ENCODE measurements at places on chromosomes 11 and 22.
A peak's percentile ranks its signal among the peaks of the same experiment; 100 is the strongest.

- no peak for DNase-seq
These were observed 106.2 kb downstream of the IGLL1 start for GRCh38 chr22:23473901-23474300.

DNA sequence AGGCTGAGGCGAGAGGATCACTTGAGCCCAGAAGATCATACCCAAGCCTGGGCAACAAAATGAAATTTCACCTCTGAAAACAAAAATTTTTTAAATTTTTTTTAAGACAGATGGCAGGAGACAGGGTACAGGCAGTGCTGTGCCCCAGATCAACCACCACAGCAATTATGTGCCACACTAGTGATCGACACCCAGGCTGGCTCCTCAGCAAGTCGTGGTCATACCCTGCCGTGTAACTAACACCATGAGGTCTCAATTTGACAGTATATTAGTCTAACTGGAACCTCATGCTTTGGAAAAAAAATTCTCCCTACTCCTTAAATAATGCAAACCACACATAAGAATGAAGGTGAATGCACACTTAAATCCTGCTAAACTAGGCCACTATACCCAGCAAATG, 8.3 kb downstream of the SF3A1 start:
- no peak for DNase-seq

GRCh38 chr11:82105331-82105998, 628.2 kb downstream of the FAM181B start:
- DNase-seq, result no peak

DNA sequence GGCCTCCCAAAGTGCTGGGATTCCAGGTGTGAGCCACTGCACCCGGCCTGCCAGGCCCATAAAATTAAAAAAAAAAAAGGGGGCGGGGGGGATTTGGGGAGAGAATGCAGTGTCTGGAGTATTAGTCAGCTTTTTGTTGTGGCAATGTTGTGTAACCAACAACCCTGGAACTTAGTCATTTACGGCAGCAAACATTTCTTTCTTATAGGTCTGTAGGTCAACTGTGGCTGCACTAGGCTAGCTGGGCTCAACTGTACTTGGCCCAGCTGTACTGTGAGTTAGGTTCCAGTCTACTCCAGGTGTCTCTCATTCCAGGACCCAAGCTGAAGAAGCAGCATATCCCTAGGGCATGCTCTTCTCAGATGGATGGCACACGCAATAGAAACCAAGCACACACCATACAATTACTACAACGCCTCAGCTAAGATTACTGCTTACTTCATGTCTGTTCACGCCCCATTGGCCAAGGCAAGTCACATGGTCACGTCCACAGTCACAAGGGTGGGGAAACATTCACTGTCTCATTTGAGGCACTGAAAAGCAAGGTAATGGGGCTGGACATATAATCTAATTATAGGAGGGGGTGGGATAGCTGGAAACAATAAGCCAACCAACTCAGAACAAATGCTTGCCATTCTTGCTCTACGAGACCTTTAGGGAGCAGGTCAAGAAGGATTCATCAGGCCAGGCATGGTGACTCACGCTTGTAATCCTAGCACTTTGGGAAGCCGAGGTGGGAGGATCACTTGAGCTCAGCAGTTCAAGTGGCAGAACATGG, 10.4 kb upstream of the SPINDOC start:
- no peak for DNase-seq

DNA sequence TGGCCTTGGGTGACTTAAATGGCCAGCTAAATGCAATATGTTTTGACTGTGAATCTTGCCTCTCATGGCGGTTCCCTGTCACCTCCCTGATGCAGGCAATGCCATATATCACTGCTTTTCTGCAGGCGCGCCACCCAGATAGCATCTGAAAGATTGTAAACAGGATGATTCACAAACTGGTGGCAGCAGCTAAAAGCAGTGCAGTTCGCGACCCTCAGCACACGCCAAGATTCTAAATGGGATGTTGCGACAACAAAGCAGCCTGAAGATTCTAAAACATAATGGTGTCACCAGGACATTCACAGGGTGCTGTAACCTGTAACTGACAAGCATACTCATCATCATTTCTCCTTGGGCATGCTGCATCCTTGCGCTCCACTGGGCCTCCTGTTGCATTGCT, 440.4 kb upstream of the CADM1 start:
- no peak for DNase-seq

- no peak for DNase-seq
These were observed 251.3 kb downstream of the SBF2 start for GRCh38 chr11:10042699-10043098.

GRCh38 chr11:120330045-120330444, 4.9 kb downstream of the TLCD5 start:
- no peak for DNase-seq

GRCh38 chr11:131917634-131918384, 547.4 kb downstream of the NTM start:
- DNase-seq, result no peak

- DNase-seq, result no peak
These were observed 34.2 kb downstream of the MACROD1 start for GRCh38 chr11:64131683-64132190.

GRCh38 chr11:90805172-90805571, 582.3 kb upstream of the CHORDC1 start:
- DNase-seq, result no peak

GRCh38 chr11:108729227-108729871, 64.5 kb downstream of the DDX10 start:
- DNase-seq, result no peak

DNA sequence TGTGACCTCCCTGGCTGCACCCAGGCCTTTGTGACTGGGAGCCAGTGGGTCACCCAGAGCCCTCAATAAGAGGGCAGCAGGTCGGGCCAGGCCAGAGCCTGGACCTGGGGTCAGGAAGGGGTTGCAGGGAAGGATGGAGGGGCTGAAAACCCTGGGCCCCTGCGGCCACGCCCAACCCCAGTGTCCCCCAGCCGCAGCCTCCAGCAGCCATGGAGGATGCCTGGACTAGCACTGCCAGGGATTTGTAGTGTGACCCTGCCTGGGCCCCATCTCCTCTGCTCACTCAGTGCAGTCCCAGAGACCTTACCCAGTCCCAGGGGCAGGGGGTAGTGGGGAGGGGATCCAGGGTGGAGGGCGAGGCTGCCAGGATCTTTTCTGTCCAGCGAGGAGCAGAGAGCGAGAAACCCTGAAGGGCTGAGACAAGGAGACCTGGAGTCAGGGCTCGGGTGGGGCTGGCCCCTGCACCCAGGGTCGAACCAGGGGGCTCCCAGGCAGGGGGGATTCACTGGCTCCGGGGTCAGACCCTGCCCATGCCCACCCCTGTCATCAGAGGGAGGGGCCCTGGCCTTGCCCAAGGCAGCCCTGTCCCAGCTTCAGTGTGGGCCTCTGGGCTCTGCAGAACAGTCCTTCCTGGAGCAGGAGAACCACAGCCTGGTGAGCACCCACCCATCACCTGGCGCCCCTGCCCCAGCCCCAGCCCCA, 187.5 kb downstream of the IGLL1 start:
- DNase-seq, result no peak

- no peak for DNase-seq
These were observed 26.6 kb upstream of the CASP4 start for GRCh38 chr11:104995001-104995408.

DNA sequence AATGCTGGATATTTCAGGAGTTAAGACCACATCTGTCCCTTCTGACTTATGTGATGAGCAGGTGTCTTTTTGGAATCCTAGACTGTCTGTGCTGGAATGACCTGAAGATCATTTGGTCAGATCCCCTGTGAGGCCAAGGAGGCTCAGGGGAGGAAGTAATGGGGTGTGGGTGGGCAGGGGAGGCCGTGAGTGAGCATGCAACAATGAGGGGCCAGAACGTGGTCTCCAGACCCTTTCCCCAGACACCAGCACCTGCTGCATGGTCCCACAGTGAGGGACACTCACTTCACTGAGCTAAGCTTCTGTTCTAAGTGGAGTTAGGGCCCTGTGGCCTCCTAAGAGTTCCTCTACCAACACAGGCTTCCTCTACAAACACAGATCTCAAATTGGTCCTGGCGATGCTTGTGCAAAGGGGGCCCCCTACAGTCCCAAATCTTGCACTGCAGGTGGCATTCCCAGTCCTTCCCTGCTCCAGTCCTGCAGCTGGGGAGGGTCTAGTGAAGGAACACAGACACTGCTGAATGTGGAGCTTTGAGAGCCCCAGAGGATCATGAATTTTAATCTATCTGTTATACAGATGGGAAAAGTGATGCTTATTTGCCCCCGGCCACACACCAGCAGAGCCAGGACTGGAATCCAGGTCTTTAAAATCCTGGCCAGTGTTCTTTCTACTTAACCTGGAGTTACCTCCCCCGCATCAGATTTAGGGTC, 7.4 kb downstream of the USP2 start:
- DNase-seq, result peak; percentile 77

Measured in progenitor cell of endocrine pancreas (in vitro differentiated cells).